ENCODE measurements at places on chromosomes 1 and 21.

DNA sequence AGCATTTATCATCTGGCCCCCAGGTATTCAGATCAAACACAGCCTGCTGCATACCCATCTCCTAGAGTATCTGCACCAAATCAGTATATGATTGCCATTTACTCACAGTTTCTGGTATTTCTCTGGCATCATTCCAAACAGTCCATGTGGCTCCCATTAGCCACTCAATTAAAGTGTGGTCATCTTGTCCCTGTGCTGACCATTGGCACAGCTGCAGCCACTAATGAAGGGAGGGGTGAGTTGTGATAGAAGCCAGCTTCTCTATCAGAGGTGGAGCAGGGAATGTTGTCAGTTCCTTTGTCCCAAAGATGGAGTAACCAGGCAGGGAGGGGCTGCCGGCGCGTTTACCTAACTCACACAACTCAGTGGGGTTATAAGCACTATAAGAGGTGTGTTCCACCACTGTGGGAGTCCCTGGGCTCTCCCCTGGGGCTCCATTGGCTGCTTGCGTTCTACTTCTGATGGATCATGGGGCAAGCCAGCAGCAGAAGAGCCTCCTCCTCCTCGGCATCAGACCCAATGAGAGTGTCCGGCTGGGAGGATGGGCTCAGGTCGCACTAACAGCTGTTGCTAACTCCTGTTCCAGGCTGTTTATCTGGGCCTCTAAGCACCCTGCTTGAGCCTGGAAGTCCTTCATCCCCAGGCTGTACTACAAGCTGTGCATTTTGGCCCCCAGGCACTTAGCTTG, 108.6 kb downstream of the GDAP2 start:
- DNase-seq = no peak

DNA sequence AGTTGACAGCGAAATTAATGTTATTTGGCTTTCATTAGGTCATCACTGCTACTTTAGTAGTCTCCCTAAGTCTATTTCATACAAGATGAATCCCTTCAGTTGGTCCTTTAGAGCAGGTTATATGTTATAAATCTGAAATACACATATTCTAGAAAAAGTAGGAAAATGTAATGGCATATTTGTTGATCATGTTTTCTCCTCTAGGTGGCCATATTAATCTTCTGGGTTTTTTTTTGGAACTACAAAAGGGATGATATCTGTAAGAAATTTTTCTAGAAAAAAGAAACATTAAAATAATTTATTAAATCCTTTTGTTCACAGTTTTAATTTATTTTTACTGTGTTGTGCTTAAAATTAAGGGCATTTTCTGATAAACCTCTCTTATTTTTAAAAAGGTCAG, 87.9 kb downstream of the SYT14 start:
- DNase-seq = no peak

GRCh38 chr1:152806576-152806975, at the start of gene LCE1C:
Gene LCE1C (minus strand): TSS chr1:152806651. CDS start chr1:152805478, 1,173 bp downstream.
- DNase-seq = no peak

- DNase-seq = no peak
Measured at GRCh38 chr1:214475331-214475730, 76.1 kb downstream of the PTPN14 start.

GRCh38 chr1:113429461-113430153, 39.3 kb downstream of the MAGI3 start:
- DNase-seq = no peak

DNA sequence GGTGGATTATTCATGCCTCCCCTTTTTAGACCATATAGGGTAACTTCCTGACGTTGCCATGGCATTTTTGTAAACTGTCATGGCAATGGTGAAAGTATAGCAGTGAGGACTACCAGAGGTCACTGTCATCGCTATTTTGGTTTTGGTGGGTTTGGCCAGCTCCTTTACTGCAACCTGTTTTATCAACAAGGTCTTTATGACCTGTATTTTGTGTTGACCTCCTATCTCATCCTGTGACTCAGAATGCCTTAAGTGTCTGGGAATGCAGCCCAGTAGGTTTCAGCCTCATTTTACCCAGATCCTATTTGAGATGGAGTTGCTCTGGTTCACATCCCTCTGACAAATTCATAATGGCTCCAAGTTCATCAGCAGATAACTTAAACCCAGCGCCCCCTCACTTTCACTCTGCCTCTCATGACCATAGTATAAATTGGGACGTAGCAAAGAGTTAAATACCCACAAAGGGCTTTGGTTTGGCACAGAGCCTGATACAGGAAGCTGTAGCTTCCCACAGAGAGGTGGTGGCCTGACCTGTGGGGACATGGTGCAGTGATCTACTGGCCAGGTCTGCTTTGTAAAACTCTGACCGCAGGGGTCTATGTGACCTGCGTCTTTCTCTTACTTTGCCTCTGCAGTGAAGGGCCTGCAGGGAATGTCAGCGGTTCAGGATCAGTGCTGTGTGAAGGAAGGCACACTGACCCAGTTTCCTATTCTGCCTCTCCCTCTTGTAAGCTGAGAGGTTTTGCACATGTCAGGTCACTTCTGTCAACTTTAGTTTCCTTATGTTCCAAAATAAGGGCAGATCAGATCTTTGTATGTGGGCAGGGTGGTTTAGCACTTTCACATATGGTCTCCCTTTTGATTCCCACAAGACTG, 78.1 kb upstream of the ZNF644 start:
- DNase-seq = no peak

DNA sequence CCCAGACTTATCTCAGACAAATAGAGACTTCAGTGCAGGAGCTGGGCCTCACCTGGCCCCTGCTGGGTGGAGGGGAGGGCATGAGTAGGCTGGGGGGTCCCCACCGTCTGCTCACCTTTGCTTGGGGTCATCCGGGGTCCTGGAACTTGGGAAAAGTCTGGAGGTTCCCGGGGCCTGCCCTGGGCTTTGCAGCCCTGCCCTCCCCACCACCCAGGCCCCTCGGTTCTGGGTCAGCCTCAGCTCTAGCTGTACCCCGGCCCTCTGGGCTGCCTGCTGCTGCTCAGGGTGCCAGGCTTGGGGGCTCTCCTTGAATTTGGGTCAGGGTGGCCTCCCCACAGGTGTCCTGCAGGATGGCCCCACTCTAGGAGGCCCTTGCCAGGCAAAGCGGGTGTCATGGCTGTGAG, 2.4 kb upstream of the TMEM52 start:
- no peak for DNase-seq

DNA sequence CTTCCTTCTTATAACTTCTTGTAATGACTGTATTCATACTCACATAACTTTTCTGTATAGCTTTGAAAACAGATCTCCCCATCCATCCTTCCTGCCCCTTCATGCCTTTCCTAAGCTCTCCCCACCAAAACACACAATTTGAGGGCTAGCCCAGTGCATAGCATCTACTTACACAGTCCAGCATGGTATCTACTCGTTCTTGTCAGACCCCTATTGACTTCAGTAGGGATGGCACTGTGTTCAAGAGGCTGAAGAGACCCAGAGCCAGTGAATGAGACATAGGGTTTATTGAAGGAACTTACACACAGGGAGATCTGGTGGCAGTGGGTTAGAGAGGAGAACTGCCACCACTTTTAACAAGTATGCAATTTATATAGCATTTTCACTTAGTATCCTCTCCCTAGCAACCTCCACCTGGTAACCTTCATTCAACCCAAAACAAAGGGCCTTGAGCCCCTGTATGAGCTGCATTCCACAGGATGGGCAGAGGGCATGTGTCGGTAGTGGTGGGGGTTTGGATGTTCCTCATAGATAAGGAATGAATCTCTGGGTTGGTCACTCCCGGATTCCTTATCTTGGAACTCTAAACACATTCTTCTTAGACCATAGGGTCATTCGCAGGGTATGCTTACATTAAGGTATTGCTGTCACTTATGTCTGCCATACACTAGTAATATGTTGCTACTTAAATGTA, 64.9 kb upstream of the GNG12 start:
- no peak for DNase-seq

GRCh38 chr21:33286600-33287456, 20.7 kb downstream of the IL10RB start:
- DNase-seq = no peak

DNA sequence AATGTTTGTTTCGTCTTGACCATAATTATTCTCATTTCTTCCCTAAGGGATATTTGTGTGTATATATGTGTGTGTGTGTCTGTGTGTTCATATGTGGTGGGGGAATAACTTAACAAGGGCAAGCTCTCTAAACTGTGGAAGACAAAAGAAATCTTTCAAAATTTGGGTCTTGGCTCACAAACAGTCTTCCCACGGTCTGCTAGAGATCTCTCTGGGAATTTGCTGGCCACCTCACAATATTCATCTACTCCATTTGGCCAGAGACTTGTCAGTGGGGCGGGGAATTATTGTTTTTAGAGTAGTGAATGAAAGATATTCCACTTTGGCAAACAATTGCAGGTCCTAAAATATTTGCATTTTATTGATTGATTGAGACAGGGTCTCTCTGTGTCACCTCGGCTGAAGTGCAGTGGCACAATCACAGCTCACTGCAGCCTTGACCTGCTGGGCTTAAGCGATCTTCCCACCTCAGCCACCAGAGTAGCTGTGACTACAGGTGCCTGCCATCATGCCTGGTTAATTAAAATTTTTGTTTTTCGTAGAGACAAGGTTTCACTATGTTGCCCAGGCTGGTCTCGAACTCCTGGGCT, 8.0 kb upstream of the EIF2B3 start:
- DNase-seq = no peak

- DNase-seq = no peak
Measured at GRCh38 chr1:237804516-237804915, 86.2 kb downstream of the ZP4 start.

DNA sequence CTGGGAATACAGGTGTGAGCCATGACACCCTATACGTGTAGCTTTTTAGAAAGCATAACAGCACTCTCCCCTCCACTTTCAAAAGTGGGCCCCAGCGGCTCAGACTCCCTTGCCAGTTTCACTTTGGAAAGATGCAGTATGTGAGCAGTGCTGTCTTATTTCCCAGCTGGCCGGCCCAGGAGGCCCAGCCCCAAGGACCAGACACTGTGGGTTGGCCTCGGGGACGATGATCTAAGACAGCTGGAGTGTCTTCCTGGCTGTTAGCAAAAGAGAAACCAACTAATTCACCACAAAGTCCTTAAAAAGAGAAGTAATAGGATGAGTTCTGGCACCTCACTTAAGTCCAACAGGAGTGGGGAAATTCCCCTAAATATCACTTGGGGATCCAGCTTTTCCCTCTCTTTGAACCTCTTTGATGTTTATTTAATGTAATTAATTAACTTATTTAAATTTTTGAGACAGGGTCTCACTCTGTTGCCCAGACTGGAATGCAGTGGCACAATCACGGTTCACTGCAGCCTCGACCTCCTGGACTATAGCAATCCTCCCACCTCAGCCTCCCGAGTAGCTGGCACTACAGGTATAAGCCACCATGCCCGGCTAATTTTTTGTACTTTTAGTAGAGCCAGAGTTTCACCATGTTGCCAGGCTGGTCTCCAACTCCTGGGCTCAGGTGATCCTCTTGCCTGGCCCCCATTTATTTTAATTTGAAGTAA, 17.6 kb upstream of the CLIC4 start:
- no peak for DNase-seq

DNA sequence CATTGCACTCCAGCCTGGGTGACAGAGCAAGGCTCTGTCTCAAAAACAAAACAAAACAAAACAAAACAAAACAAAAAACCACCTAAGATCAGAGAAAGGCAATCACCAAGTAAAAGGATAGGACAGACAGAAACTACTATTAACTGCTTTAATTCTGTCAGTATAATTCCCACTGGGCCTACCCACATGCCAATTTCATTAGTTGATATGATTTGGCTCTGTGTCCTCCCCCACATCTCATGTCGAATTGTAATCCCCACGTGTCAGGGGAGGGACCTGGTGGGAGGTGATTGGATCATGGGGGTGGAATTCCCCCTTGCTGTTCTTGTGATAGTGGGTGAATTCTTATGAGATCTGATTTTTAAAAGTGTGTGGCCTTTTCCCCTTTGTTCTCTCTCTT, 27.2 kb upstream of the CAPZB start:
- DNase-seq = no peak

GRCh38 chr1:19814681-19815503, at the start of gene RNF186:
Gene RNF186 (minus strand): TSS chr1:19815283. CDS start chr1:19815101, 182 bp downstream.
- no peak for DNase-seq

- DNase-seq = no peak
Measured at GRCh38 chr1:165408518-165408917, 36.4 kb downstream of the RXRG start.

DNA sequence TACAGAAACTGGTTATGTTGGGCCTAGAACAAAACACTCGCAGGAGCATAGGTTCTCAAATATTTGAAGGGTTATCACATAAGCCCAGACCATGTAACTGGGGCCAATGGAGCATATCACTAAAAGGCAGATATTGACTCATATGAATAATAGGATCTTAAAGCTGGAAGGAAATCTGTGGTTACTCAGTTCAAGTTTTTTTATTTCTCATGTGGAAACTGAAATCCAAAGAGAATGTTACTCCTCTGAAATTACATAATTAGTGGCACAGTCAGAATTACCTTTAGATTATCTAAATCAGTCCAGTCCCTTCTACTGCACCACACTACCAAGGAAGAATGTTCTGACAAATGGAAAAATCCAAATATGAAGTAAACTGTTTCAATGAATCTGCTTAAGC, 12.0 kb downstream of the SLAMF8 start:
- no peak for DNase-seq

DNA sequence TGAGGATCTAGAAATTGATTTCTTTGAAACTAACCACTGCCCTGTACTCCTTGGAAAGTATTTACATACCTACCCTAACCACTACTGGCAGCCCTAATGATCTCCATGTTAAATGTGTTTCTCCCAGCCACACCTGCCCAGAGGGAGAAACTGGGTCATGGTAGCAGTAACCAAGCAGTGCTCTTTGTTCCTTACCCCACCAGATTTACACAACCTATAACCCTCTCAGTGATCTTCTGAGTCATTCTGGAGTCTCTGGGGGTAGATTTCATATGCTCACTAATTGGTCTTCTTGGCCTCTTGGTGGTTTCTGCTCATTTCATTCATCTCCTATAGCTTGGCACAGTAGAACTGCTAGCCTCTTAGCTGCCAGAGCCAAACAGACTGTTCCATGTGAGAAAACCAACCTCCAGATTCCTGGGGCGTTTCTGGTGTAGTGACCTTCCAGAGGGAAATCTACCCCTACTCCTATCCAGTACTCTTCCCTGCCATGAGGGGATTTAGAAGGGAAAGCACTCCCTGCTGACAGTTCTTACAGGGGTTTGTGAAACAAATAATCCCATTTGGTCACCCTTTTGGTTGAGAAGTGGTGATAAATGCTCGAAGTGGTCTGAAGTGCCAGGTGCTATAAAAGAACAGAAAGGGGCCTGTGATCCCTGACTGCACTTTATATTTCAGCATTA, 36.2 kb upstream of the LRIG2 start:
- DNase-seq = no peak

Measured in stimulated activated CD4-positive, alpha-beta T cell treated with anti-CD3 and anti-CD28 coated beads, Interleukin-1b, Interleukin-23, amount 100 ng/mL, for 24 hours (primary cell).